ENCODE measurements at places on chromosomes 4 and X.

- no peak for DNase-seq
Observed at GRCh38 chr4:78960926-78961325, 21.7 kb upstream of the PAQR3 start.

DNA sequence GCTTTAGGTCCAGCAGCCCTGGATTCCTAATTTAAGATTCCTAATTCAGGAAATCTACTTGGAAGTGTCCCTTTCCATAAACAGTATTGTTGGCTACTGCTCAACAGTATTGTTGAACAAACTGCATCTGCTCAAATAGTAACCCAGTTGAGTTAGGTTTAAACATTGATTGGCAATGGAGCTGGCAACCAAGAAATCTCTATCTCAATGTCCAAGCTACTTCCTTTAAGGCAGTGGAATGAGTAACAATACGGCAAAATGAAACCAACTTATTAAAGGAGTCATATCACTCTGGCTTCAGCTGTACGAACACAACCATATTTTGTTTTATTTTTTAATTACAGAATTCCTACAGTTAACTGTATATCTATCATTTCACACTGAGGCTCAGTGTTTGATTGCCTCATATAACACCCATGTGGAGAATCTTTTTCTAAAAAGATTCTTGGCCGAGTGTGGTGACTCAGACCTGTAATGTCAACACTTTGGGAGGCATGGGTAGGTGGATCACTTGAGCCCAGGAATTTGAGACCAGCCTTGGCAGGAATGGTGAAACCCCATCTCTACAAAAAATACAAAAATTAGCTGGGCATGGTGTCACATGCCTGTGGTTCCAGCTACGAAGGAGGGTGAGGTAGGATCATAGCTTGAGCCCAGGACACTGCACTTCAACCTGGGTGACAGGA lies 71.7 kb upstream of the IL13RA1 start:
- DNase-seq, result peak; percentile 2

DNA sequence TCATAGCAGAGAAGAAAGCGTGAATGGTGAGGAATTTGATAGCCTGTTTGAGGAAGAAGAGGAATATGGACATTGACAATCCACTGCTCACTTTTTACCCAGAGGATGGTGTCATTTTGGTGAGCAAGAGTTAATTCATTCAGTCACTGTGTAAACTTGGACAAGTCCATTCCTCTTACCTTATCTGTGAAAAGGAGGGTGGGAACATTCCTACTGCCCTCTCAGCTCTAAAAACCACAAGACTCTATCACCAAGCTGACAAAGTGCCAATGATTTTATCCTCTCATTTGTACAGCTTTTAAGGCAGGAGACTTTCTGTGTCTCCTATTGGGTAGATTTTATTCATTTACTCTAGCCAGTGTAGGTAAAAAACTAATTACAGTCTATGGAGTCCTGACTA lies 103.8 kb downstream of the LUZP4 start:
- peak; percentile 83 for DNase-seq

- DNase-seq, result no peak
Observed at GRCh38 chr4:75004755-75005668, 72.1 kb downstream of the PARM1 start.

DNA sequence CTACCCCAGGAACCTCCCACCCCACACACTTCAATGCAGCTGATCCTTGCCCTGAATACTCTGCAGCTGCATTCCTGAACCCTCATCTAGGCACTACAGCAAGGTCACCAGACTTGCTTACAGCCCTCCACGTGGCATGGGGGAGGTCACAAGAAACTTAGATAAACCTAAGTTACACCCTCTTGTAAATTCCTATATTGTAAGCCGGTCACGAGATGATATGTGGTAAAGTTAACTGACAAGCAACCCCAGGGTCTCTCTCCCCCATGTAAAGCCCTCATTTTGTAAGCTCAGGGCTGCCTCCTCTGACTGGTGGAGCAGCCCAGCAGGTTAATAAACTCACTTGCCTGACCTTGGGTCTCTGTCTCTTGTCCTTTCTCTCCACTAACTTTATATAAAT lies 570.7 kb downstream of the PCDH7 start:
- DNase-seq, result no peak

GRCh38 chr4:100574607-100575006 lies 56.8 kb upstream of the EMCN start:
- no peak for DNase-seq

DNA sequence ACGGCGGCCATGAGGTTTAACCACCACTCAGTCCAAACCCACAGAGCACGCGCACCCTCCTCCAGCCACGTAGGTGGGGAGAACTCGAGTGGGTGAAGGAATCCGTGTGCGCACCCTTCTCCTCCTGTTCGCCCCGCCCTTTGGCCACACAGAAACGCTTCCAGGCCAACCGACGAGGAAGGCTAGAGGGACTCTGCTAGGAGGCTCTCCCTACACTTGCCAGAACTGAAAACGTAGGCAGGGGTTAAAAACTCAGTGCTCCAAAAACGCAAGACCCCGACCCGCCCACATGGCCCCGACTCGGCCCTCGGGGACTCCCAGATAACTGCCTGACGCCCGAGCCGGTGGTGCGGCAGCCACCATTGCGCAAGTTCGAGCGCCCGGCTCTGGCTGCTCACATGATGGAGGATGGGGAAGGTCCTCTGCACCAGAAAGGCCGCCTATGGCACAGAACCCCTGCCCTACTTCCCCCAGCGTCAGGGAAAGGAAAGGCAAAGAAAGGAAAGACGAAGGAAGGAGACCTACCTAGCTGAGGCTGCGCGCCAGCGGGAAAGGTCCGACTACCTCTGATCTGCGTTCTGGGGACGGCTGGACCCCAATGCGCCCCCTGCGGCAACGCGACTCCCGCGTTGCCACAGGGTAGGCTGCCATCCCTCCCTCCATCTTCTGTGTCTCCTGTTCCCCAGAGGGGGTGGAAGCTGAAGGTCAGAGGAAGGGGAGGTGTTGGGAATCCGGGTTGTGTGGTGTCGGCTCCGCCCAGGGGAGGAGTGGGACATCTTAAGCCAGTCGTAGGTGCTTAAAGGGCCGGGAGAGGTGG lies 201.9 kb upstream of the AGTR2 start:
- DNase-seq, result peak; percentile 25

DNA sequence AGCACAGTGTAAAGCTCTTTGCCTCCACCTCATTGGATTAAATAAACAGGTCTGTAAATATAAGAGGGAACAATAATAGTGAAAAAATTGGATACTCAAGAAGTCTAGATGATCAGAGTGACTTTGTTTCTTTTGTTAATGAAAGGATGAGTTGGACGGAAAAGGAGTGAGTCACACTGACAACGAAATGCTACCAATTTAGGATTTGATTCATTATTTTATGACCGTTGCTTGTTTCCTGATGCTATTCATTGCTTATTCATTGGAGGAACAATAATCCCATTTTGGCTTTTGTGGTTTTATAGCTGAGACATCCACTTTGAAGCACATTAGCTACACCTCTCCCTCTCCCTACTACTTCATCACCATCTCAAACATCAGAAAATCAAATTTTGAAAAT lies 74.4 kb upstream of the DYNLT3 start:
- peak; percentile 2 for DNase-seq

DNA sequence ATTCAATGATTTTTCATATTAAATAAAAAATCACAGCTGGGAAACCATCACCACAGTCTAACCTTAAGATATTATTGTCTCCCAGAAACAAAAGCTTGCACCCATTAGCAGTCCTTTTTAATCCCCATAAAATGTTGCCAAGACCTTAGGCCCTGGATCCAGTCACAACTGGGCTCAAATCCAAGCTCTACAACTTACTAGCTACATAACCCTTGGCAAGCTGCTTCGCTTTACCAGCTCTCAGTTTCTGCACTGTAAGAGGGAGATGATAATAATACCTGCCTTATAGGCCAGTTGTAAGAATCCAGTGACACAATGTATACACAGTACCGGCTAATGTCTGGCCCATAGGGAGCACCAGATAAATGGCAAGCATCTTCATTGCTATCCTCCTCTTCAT lies 400.9 kb upstream of the FGF13 start:
- no peak for DNase-seq

DNA sequence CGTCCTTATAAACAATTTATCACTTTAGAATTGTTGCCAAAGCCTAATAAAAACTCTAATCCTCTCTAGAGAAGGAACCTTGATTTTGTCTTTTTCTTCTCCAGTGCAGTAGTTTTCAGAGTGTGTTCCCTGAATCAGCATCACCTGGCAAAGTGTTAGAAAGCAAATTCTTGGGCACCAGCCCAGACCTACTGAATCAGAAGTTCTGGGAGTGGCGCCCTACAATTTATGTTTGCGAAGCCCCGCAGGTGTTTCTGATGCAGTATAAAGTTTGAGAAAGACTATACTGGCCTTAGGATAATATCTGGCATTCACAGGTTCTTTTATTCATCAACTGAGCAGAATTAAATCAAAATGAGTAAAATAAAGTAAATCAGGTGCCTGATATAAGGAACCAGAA lies 645.8 kb upstream of the ATOH1 start:
- no peak for DNase-seq

DNA sequence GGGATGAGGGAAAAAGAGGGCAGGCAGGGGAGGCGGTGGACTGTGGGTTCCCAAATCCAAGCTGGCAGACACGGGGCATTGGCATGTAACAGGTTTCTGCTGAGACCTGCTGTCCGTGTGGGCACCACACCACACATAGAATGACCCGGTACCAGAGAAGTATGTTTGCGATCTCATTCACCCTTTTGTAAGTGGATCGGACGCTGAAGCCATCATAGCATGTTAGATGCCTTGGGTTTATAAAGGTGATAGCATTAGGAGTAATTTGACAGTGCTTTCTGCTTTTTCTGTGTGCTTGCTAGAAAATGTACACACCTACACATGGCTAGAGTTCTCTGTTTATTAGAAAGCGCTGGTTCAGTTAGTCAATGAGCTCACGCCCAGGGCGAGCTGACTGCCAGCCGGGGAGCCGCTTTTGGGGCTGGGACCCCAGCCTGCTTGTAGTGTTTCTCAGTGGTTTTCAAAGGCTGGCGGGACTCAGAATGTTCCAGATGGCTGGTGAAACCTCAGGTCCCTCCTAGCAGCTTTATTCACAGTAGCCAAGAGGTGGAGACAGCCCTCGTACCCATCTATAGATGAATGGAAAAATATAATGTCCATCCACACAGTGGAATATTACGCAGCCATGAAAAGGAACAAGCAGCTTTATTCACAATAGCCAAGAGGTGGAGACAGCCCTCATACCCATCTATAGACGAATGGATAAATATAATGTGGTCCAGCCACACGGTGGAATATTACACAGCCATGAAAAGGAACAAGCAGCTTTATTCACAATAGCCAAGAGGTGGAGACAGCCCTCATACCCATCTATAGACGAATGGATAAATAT lies 579 bp downstream of the IL3RA start:
- no peak for DNase-seq

DNA sequence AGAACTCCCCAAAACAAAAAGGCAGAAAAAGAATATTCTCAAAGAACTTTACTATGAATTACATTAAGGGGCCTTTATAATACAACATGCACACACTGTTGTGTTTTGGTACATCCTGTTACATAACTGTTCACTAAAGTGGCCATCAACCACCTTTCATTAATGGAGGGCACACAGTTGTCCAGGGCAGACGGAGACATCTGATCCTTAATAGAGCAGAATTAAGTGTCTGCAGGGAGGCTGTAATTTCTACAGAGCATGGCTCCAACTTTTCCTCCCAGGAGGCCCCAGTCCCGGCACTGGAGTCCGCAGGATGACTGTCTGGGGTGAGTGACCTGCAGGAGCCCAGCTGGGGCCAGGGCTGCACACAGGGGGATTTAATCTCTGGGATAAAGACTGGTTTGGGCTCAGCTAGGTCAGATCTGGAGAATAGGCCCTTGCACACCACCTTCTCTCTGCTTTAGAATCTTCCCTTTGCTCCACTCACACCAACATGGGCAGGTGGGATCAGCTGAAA lies 233.4 kb downstream of the MAML3 start:
- DNase-seq, result no peak

- no peak for DNase-seq
Observed at GRCh38 chrX:353566-354535, 32.9 kb downstream of the PPP2R3B start.

- no peak for DNase-seq
Observed at GRCh38 chr4:830601-831482, 4.9 kb upstream of the CPLX1 start.

- no peak for DNase-seq
Observed at GRCh38 chrX:4876268-4876667, 1162.8 kb upstream of the PRKX start.

GRCh38 chr4:2485956-2486355 lies 17.1 kb downstream of the RNF4 start:
- no peak for DNase-seq

DNA sequence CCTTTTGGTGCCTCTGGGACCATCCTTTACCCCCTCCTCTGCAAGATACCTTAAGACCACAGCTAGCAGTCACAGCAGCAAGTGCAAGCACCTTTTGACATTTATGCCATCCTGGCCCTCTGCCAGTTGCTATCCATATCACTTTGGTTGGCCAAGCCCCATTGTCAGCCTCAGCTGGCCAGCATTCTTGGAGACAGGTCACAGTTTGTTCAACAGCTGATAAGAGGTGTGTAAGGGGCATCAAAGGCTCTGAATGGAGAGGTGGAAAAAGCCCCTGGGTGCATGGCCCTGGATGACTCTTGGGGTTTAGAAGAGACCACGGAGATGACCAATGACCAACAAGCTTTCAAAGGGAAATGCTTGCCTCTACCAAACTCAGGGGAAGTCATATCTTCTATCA lies 133.6 kb upstream of the MAMLD1 start:
- no peak for DNase-seq

- DNase-seq, result no peak
Observed at GRCh38 chrX:4268676-4269075, 555.2 kb upstream of the PRKX start.

GRCh38 chr4:20037745-20038144 lies 214.0 kb upstream of the SLIT2 start:
- no peak for DNase-seq

DNA sequence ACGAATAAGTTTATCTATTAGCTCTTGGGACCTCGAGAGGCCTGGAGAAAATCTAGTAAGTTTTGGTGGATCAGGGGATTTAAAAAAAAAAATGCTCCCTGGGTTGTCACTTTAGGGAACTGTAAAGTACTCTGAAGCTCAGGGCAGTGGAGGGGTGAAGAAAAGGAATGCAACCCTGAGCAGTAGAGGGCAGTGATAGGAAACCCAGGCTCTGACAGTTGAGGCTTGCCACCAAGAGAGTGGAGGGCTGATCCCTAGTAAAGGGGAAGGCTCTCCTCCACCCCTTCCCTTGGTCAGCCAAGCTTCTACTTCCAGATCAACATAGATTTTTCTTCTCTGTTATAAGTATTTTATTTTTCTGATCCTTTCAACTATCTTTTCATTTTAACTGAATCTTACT lies 73.1 kb downstream of the FBXO8 start:
- DNase-seq, result no peak

DNA sequence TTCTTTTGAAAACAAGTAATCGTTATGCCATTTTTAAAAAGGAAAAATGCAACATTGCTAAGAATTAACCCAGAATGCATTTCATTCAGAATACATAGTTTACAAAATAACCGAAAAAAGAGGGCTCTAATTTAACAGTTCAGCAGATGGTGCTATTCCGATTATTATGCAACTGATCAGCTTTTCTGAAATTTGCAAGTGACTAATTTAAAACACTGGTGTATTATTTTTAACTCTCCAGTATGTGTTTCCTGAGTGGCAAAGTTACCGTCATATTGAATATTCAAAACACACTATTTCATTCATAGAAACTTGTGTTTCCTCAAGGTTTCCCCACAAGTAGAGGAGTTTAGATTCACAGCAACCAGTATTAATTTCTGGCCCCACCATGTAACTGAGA lies 21.1 kb downstream of the ZBTB49 start:
- no peak for DNase-seq

GRCh38 chr4:147709999-147710398 lies 21.9 kb upstream of the ARHGAP10 start:
- no peak for DNase-seq

- no peak for DNase-seq
Observed at GRCh38 chrX:131405497-131405896, 116.4 kb upstream of the IGSF1 start.
